ENCODE measurements at places on chromosomes 7 and 10.

DNA sequence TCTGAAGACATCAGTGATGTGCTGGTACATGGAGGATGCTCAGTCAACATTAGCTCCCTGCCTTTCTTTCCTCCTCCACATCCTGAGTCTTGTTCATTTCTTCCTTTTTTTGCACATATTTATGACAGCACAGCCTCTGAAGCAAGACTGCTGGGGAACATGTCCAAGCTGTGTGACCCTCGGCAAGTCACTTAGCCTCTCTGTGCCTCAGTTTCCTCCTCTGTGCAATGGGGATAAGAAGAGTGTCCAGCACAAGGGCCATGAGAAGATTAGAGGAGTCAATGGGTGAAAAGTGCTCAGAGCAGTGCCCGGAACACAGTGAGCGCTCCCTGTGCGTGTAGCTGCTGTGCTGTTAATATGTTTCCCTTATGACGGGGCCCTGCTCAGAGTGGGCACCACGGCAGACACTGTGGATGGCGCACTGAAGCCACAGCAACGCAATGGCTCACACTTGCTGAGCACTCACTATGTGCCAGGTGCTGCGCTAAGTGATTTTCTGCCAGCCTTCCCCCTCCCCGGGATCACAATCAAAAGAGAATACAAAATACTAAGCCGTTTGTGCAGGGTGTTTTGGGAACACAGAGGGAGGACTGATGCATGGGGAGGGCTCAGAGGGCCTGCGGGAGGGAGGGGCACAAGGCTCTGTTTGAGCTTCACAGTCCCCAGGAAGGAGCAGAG is 28.7 kb downstream of the ZCCHC24 start:
- DNase-seq: no peak

DNA sequence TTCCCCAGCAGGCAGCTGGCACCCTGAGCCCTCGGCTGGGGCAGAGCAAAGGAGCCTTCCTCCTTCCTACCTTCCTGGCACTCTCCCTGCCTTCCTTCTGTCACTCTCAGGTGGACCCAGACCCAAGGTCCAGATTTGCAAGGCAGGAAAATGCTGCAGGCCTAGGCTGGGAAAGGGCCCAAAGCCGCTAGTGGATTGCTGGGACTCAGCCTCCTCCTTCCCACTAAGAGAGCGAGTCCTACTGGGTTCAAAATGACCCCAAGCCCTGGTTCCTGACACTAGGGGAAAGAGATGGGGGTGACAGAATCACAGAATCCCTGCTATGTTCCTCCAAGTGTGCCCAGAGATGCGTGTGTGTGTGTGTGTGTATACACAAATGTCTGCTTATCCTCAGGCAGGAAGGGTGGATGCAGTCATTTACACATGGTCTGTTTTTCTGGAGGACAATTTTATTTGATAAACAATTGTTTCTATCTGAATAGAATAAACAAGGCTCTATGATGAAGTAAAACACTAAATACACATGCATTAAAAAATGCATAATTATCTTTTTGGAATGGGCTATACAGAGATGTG is 1.3 kb upstream of the PLAU start:
- DNase-seq: no peak

DNA sequence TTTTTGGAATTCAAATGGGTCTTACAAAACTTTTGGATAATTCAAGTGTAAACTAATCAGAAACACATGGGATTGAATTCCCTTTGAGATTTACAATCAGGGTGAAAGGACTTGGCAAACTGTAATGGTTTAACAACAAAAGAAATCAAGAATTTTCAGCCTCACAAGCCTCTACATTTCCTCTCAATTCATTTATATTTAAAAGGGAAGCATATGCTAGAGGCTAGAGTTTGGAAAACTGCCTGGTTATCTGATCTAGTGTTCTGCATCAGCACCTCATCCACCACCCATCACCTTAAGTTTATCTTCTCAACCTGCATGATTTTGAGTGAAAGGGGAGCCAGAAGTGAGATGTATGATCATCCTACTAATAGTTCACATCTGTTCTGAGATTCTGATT is 120.7 kb downstream of the TES start:
- no peak for DNase-seq

DNA sequence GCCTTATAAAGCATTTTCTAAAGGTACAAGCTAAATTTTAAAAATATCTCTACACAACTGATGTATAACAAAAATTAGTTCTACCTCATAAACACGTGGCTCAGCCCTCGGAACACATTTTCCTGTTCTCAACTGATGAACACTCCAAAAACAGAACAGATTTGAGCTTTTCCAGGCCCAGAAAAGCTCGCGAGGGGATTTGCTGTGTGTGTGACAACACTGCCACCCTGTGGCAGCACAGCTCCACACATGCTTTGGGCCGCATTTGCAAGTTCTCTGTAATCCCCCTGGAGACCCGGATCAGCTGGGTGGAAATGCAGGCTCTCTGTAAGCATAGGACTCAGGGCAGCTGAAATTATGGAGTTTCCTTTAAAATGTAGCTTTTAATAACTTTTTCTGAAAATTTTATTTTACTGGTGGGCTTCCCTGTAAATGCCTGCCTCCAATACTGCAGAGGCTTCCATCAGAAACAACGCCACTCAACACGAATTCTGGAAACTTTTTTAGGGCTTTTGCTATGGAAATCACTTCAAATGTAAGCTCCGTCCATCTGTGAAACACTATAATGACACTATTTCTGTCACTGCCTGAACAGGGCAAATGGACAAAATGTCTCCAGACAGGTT is 155.5 kb downstream of the COBL start:
- DNase-seq: peak; percentile 16

DNA sequence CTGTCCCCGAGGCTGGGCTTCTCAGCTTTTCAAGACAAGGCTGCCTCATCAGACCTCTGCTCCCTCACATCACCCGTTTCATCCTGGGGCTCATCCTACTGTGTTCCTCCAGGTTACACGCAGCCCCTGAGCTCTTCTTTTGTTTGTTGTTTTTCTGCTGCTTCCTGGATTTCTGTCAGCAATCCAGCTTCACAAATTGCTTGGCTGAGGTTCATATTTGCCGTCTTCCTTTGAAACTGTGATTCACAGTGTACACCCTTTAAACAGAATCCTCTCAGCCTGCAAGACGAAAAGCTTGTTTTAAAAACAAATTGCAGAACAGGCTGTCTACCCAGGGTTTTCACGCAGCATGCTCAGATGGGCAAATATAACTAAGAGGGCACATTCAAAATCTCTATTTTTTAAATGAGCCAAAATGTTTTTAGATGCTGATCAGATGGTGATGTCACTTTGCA is 39.1 kb upstream of the PARD3 start:
- no peak for DNase-seq

DNA sequence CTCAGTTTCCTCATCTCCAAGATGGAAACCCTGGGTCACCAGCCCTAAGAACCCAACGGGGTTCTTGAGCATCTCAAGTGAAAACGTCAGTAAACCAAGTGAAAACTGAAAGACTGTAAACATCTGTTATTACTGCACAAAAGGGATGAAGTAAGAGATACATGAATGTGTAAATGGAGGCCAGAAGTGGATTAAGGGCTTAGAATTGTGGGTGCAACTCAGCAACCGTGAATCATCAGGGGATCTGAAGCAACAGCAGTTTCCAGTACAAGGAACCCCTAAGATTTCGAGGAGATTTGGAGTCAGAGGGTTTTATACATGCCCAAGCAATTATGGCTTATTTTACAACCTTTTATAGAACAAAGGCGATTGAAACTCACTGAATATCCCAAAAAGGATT is 95.7 kb upstream of the SVIL start:
- no peak for DNase-seq

GRCh38 chr10:121713486-121713885 is 115.2 kb upstream of the FGFR2 start:
- DNase-seq: no peak

DNA sequence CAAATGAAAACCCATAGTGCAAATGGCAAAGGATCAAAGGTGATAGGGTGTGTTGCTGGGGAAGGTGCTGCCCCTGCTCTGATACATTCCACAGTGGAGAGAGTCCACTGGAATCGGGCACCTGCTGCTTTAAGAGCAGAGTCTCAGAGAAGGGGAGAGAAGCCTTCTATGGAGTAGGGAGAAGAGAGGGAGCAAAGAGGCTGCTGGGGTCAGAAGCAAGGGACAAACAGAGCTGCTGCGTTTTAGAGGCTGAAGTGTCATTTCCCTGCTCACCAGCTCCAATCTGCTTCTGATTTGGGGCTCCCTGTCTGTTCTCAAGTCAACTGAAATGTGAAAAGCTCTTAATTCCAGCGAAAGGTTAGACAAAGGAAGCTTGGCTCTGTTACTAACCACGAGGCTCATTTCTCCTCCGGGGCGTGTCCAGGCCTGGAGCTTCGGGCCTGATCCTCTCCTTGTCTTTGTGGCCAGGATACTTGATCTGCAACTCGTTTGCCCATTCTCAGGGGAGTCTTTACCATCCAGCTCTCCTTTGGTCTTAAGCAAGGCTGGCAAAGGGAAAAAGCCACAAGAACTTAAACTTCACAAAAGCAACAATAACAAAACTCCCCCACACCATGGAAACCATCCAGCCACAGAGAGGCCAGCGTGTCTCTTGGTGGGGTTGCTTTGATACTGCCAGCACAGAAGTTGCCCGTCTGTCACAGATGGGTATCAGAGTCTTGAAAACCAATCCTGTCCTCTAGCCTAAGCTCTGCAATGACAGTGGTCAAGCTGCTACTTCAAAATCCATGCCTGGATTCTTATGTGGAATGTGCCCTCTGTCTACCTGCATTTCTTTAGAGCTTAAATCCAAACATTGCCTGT is 692.6 kb downstream of the SUGCT start:
- DNase-seq: no peak

GRCh38 chr10:96468845-96469244 is 44.9 kb downstream of the TLL2 start:
- DNase-seq: peak; percentile 52

DNA sequence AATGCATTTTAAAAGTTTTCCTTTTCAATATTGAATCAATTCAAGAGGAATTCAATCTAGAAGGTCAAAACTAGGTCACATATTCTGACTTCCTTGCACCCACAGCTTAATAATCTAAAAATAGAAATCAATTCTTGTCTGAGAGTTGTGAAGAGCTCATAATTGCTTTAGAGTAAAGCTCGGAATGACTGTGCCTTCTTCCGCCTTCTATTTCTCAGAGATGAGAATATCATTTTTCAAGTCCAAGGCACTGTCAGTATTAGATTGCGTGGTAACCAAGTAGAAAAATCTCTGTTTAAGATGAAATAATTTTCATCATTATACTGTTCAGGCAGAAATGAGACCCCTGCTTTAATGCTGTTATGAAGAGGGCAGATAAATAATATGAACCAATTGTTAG is 272.2 kb upstream of the NFE2L3 start:
- DNase-seq: no peak

DNA sequence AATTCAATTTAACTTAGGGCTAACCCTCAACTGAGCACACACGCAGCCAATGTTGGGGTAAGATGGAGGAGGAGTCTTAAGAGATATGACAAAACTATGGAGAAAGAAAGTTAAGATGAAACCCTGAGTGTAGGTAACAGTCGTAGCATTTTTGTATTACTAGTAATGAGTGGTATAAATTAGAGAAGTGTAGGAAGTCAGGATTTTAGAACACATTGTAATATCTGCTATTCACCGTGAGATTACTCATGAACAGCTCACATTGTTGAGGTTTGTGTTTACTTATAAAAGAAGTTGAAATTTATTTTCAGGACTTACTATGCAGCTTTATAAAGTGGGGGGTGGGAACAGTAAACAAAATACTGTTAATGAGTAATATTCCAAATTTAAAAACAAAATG is 107.2 kb downstream of the ARHGAP21 start:
- no peak for DNase-seq

DNA sequence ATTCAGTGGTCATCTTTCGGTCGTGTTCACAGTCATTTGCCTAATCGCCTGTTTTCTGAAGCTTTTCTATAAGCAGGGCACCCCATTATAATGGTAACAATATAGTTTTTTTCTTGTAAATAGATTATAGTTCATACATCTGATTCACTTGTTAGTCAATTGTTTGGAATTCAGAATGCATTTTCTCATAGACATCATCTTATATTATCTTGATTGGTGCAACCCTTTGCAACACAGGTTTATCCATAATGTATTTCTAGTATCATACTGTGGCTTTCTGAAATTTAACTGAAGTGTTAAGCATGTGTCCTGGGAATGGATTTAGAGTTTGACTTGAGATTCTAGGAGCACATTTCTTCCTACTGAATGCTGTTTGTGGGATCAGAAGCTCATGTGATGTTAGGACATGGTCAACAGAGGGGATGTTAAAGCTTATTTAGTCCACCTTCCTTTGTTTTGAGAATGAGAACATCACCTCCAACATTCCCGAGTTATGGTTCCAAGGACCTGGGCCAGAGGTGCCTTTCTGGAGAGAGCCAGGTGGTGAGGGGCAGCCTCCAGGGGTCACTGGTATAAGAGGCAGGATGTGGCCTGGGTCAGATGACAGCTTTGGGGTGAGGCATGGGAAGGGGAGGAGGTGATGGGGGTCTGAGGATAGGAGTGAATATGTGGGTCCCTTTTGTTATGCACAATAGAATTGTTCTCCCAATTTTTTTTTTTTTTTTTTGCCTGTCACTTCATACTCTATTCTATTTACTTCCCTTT is 415.6 kb downstream of the EXOC4 start:
- no peak for DNase-seq

- DNase-seq: no peak
Observed at GRCh38 chr10:131770946-131771633, 129.7 kb upstream of the PPP2R2D start.

GRCh38 chr7:37768611-37769010 is 79.8 kb upstream of the NME8 start:
- no peak for DNase-seq

DNA sequence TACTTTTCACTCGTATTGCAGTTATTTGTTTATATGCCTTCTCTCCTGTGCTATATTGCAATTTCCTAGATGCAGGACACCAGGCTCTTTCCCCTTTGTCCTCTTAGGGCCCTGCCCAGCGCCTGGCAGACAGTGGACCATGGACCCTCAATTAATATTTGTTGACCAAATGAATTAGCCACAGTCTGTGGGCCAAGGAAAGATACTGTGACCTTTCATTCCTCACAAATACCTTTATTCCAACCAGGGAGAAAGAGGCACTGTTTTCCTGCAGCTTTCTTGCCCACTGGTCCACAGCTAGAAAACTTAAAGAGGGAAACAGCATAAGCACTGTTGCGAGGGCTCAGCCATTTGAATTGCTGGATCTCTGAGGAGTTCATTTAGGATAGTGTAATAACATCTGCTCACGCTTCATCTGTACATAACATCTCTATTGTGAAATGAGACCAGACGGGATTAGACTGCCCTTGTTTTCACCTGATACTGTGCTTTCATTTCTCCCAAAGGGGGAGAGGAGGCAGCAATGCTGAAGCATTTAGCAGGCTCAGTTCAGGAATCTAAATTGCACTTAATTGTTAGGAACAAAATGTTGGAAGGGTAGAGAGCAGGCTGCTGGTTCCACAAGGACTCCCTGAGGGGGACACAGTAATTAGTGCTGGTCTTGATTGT is 46.7 kb downstream of the TNS3 start:
- no peak for DNase-seq

DNA sequence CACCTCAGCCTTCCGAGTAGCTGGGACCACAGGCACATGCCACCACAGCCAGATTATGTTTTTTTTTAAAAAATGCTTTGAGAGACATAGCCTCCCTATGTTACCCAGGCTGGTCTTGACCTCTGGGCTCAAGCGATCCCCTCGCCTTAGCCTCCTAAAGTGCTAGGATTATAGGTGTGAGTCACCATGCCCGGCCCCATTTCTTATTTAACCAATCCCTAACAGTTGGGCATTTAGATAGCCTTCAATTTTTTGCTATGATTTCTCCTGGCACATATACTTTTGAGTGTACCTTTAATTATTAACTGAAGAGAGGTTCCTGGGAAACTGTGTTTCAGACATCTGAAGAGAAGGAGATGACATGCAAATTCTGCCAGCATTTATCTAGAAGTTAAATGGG is 22.6 kb upstream of the AUTS2 start:
- peak; percentile 47 for DNase-seq

- DNase-seq: no peak
Observed at GRCh38 chr10:24617771-24618396, 105.8 kb downstream of the ARHGAP21 start.

Measured in NCI-H526 treated with DMSO at 0.1 percent for 48 hours (cell line).